Uterine smooth muscle cell (primary cell): ENCODE measurements at places on chromosomes 11 and 22. TPM values are rescaled to one million over a fixed set of nuclear protein-coding genes. Genes with fewer than 3 reads are reported as not detected.

P2RY2 gene
- under 0.01 TPM in 1 of 2 replicates, not detected in the other for total RNA-seq

CASP4 gene
- total RNA-seq: 139 and 163 TPM in 2 replicates

STK33 gene
- total RNA-seq: 2.9 and 4.7 TPM in 2 replicates

HOATZ gene
- total RNA-seq: under 0.01 TPM in 1 of 2 replicates, not detected in the other

MS4A7 gene
- total RNA-seq: not detected in 2 replicates

BMAL1 gene
- 3.7 and 6.4 TPM in 2 replicates for total RNA-seq

IGLL1 gene
- total RNA-seq: not detected in 2 replicates
